RWPE1 (cell line): ENCODE measurements at places on chromosomes 1 and 21.
A peak's percentile ranks its signal among the peaks of the same experiment; 100 is the strongest.

GRCh38 chr1:29541631-29542030 lies 305.3 kb downstream of the PTPRU start:
- no peak for DNase-seq

- no peak for DNase-seq
Observed at GRCh38 chr1:99755664-99756063, 10.8 kb downstream of the FRRS1 start.

DNA sequence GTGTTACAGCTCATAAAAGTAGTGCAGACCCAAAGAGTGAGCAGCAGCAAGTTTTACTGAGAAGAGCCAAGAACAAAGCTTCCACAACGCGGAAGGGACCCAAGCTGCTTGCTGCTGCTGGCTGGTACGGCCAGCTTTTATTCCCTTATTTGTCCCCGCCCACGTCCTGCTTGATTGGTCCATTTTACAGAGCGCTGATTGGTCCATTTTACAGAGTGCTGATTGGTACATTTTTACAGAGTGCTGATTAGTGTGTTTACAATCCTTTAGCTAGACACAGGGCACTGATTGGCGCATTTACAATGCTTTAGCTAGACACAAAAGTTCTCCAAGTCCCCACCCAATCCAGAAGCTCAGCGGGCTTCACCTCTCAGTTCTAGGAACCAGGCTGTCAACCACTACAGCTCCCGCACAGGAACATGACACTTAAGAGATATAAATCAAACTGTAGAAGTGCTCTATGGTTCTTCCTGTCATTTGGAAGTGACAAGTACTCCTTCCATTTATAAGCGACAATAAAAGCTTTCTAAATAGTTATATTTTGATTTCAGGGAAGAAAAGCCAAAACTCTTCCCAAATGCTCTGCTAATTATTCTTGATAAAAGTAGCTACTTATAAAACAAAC lies 28.5 kb downstream of the RNF115 start:
- no peak for DNase-seq

GRCh38 chr1:75423136-75423535 lies 187.8 kb downstream of the SLC44A5 start:
- DNase-seq: no peak

GRCh38 chr1:193113258-193113991 lies 8.2 kb upstream of the GLRX2 start:
- no peak for DNase-seq

DNA sequence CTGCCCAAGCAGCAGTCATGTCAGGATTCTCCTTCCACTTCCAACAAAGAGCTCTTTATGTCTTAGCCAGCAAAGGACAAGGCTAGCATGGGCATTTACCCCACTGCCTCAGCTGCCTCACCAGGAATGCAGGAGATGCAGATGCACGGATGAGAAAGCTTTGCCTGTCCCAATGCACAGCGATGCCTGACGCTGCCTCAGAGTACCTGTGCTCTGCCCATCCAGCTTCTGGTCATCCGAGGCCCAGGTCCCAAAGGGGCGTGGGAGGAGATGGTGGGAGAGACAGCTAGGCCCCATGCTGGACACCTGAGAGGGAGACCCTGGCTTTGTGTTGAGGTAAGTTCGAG lies 59.0 kb downstream of the IRF2BP2 start:
- DNase-seq: no peak

DNA sequence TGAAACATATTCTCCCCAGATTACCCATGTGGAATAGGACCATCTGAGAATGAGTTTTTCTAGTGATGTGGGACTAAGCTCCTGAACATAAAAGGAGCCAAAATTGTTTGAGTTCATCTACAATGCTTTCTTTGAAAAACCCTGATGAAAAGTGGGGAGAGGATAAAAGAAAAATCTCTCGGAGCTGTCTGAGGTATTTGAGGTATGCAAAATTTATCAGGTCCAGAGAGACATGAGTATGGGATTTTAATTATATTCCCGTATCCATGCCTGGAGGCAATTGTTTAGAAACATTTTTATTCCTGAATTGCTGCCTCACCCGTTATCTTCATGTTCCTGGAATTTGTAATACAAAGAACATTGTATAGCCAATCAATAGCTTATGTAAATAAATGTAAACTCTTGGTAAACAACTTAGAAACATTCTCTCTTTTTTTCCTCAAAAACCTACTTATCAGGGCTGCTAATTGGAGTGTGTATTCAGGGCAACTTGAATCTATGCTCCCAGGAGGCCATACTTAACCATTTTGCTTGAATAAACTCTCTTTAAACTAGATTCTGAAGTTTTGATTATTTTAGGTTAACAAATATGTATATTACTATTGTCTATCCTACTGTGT lies 109.3 kb upstream of the OLFM3 start:
- DNase-seq: no peak

- no peak for DNase-seq
Observed at GRCh38 chr1:237640966-237641365, 249.8 kb downstream of the ZP4 start.

DNA sequence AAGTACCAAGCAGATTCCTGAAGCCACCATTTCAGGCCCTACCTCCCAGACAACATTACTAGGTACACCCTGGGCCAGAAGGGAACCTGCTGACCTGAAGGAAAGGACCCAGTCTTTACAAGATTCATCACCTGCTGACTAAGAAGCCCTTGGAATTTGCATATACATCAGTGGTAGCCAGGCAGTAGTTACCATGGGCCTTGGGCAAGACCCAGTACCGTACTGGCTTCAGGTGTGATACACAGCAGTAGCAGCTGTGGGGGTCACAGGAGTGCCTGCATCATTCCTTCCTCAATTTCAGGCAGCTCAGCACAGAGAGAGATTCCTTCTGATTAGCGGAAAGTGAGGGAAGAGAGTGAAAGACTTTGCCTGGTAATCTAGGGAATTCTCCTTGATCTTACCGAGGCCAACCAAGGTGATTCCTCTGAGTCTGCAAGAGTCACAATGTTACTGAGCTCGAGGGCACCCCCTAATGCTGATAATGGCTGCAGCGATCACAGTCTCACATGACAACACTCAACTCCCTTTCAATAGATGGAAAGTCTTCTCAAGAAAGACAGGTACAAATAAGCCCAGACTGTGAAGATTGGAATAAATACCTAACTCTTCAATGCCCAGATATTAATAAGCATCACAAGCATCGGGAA lies 22.0 kb upstream of the UHMK1 start:
- no peak for DNase-seq

DNA sequence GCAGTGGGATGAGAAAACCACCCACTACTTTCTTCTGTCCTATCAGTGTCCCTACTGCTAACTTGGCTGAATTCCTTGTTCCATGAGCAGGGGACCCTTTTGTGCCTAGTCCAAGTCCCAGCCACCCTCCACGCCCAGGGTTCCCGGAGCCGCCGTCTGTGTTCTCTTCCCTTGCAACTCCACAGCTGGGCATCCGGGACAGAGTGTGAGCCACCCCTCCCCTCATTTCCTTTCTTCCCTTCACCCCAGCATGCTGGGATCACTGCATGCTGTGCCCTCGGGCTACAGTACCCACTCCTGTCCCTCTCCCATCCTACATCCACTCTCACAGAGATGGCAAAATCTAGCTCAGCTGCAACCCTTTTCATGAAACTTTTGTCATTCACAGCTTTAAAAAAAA lies 44.5 kb downstream of the PGBD5 start:
- no peak for DNase-seq

DNA sequence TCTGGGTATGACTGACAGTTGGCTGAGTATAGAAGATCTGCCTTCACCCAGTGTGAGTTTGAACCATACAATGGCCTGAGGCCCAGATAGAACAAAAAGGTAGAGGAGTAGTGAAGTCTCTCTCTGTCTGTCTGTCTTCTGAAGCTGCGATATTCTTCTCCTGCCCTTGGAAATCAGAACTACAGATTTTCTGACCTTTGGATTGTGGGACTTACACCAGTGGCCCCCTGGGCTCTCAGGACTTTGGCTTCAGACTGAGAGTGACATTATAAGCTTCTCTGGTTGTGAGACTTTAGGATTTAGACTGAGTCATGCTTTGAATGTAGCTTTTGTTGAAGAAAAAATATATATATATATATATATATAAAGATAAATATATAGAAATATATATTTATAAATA lies 1235.0 kb upstream of the ADGRL4 start:
- DNase-seq: no peak

DNA sequence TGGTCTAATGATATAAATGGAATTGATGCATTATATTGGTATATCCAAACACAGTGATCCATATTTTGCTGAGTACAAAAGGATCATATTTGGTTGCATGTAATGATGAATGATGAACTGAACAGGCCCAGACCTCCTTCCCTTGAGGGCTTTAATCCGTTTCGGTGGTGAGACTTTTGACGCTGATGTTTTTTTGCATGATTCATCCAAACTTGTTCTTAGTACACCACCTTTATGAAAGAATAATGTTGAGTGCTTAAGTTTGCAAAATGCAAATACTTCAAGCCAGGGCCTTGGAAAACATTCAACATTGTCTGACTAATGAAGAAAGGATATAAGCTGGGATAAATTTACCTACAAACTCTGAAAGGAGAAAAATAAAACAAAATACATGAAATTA lies 19.2 kb downstream of the HOOK1 start:
- peak; percentile 34 for DNase-seq

DNA sequence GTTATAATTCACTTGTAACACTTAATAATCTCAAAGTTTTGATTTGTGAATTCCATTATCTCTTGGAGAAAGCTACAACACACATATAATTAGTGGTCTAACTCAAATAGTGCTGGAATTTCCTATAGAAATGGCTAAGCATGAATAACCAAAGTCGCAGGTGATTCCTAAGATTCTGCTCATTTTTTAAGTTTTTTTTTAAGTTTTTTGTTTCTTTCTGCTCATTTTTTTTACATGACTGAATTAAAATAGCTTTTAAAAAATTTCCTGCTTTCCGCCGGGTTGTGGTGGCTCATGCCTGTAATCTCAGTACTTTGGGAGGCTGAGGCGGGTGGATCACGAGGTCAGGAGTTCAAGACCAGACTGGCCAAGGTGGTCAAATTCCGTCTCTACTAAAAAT lies 90.4 kb downstream of the APP start:
- DNase-seq: no peak

DNA sequence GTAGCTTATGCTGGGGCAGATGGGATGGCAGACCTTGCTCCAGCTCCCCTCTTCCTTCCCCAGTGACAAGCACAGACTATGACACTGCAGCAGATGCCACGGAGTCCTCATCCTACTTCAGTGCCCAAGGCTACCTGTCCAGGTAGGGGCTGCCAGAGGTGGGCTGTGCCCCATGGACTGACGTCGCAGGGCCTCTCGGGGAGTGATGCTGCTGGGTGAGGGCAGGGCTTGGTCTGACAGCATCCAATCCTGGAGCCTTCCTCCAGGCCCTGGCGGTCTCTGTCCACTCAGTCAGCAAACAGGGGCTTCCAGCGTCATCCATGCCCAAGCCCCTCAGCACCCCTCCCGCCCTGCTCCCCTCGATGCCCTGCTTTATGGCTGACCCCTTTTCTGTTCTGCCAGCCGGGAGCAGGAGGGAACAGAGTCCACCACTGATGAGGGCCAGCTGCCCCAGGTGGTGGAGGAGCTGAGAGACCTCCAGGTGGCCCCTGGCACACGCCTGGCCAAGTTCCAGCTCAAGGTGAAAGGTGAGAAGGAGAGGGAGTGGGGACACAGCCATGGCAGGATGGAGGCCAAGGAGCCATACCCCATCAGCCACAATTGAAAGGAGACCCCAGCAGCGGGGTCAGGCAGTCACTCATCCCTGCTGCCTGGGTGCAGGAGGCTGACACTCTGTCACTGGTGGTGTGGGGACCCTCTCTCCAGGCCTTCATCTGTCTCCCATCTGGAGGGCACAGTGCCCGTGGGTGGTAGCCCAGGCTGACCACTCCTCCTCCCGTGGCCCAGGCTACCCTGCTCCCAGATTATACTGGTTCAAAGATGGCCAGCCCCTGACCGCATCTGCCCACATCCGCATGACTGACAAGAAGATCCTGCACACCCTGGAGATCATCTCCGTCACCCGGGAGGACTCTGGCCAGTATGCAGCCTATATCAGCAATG lies 73.6 kb downstream of the TRIM11 start:
- no peak for DNase-seq

- DNase-seq: peak; percentile 90
Observed at GRCh38 chr1:179016706-179017382, 8.8 kb upstream of the FAM20B start.

- no peak for DNase-seq
Observed at GRCh38 chr1:37726751-37727585, 34.7 kb downstream of the CDCA8 start.

DNA sequence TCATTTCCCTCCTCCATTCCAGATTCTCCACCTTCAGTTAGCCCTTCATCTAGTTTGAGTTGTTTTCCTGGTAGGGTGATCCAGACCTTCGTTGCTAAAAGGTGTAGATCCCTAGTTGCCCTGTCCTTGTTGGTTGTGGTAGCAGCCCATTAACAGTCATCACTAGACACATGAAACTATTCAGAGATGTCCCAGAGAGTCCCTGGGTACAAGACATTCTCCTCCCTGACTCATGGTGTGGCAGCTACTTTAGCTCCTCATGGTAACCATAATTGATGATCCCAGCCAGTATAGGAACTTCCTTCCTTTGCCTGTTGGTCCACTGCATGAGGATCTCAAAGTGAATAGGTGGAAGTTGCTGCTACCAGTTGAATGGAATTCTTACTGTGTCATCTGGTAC lies 6.0 kb upstream of the SH2D2A start:
- DNase-seq: no peak

DNA sequence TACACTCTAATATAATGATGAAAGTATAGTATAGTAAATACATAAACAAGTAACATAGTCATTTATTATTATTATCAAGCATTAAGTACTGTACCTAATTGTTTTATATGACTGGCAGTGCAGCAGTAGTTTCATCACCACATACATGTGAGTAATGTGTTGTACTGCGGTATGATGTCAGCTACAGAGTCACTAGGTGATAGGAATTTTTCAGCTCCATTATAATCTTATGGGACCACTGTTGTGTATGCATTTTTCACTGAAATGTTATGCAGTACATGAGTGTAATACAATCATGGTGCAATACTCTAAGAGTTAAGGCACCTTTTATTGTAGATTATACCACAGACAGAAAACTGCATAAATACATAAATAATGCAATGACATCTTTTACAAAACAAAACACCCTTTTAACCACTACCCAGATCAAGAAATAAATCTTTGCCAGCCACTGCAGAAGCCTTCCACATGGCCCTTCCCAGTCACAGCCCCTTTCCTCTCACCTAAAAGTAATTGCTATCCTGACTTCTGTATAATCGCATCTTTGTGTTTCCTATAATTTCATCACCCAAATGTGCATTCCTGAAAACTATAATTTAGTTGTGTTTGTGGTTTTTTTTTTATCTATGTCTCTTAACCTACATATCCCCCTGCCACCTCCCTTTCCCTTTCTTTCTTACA lies 16.3 kb downstream of the ABCD3 start:
- no peak for DNase-seq

DNA sequence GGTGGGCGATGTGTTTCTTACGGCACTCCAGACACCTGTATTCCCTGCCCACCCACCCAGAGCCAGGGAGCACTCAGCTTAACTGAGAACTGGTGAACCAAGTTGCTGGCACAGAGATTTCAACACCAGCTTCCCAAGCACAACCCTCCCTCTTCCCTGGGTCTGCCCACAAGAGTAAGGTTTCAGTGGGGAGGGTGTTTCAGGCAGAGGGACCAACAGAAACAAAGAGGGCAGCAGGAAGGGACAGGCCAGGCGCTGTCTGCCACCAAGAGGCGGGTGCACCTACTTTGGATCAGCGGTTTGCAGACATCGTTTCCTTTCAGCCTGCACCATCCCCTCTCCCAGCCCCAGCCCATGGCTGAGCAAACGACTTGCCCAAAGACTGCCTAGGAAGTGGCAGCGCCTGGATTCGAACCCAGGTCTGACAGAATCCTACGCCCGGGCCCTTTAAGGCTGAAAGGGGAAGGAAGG lies 21.9 kb upstream of the ALDH4A1 start:
- DNase-seq: no peak
